NCI-H748 treated with DMSO at 0.1 percent for 48 hours (cell line): ENCODE measurements at places on chromosomes 5 and 9.

GRCh38 chr9:81979196-81979595 lies 9.4 kb upstream of the SPATA31D1 start:
- no peak for DNase-seq

GRCh38 chr5:10520706-10521105 lies 43.2 kb upstream of the ANKRD33B start:
- no peak for DNase-seq

- DNase-seq = no peak
Measured at GRCh38 chr5:128636361-128636760, 98.3 kb upstream of the FBN2 start.

GRCh38 chr9:127817881-127818434 lies 15.3 kb downstream of the FPGS start:
- no peak for DNase-seq

GRCh38 chr5:178177569-178177968 lies 9.6 kb downstream of the GMCL2 start:
- no peak for DNase-seq

DNA sequence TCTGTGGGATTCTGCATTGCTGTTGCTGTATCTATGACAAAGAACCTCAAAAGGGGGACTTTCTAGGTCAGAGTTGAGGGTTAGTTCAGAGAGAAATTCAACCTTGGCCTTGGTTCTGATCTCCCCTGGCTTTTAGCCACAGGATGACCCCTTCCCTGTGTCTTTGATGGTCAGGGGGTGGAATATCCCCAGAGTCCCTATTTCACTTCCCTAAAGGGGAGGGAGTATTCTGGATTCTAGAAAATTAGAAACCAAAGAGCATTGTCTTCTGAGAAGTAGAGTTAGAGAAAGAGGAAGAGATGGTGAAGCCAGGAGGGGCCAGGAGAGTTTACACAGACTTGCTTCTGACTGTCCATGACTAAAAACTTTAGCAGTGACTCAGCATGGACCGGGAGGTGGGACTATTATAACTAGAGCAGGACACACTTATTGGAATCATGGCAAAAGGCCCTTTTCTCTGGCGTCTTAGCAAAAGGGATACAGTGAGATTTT lies 56.2 kb upstream of the LPAR1 start:
- no peak for DNase-seq
